Endothelial cell of umbilical vein (primary cell): ENCODE measurements at places on chromosomes 13 and 19.

DNA sequence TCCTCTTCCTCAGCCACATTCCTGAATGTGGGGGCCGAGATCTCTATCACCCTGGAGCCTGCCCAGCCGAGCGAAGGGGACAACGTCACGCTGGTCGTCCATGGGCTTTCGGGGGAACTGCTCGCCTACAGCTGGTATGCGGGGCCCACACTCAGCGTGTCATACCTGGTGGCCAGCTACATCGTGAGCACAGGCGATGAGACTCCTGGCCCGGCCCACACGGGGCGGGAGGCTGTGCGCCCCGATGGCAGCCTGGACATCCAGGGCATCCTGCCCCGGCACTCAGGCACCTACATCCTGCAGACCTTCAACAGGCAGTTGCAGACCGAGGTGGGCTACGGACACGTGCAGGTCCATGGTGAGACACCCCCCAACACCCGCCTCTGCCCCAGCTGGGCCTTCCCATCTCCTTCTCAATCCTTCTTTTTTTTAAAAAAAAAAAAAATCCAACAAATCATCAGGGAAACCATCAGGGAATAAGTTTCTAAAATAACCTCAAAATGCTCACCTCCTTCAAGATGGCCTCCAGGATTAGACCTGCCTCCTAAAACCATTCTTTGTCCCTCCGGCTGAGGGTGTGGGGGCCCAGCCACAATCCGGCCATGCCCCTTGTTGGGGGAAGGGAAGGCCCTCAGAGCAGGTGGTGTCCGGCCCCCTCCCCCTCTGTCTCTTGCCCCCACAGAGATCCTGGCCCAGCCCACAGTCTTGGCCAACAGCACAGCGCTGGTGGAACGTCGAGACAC lies 4.6 kb downstream of the CEACAM16 start:
- DNase-seq = no peak

DNA sequence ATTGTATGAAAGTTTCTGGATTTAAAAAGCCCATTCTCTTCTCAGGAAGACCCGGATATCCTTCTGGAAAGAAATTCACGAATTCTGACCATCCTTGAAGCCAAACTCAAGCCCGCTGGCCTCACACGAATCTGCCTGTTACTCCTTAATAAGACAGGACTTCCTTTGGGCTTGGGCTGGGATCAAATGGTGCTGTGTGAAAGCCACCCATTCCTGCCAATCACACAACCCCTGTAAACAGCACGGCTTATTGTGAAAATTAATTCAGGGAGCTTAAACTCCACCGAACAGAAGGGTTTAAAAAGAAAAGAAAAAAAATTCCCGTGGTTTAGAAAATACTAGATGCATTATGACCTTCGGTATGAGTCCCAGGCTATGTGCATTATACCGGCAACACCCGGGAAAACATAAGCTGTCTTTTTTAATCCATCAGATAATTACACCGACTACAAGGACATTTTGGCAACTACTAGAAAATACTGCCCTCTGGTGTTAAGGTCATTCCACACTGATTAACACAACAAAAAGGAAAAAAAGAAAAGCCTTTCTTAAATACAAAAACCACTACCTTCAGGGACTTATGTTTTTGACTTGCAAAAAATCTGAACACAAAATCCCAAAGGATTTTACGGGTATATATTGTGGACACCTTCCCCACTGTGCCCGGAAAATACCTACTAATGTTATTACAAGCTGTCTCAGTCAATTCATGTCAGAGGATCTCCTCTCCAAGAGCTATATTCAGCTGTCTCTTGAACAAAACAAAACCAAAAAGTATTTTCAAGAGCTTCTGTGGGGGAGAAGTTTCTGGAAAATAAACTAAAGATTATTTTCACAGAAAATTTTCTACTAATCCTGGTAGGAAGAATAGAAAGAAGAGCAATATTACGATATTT lies 76.0 kb upstream of the LSM14A start:
- DNase-seq = peak; percentile 59

- peak; percentile 84 for DNase-seq
Observed at GRCh38 chr13:29547153-29547552, 48.3 kb downstream of the SLC7A1 start.

- DNase-seq = no peak
Observed at GRCh38 chr19:12868540-12869112, 12.6 kb downstream of the DNASE2 start.

DNA sequence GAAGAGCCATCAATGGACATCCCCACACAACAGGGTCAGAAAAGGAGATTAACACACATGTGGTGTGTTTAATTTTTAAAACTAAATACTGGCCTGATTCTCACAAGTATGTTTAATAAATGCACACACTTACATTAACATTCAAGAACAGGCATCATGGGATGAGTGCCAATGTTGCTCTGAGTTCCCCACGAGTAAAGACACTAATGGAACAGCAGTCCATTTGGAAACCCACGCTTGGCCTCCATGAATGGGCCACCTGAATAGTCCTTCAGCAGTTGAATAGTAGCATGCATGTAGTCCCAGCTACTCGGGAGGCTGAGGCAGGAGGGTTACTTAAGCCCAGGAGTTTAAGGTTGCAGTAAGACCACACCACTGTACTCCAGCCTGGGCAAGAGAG lies 195.2 kb upstream of the IPO5 start:
- DNase-seq = no peak

GRCh38 chr13:24233351-24233901 lies 72.9 kb downstream of the SPATA13 start:
- peak; percentile 37 for DNase-seq

DNA sequence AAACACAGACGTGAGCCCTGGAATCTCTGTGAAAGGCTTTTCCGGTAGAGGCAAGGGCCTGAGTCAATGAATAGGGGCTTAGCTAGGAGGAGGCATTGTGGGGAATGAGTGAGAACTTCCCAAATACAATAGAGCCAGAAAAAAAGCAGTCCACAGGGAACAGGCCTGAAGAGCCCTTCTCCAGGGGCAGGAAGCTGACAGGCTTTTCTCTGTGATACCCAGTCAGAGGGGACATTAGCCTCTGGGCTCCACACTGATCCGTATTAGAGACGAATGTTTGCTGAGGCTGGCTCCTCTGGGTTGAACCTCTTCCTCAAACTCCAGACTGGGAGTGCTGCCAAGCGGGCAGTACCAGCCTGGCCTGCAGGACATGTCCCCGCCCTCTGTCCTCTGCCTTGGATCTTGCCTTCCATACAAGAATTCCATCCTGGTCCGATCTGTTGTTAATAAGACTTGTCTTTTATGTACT lies 2.3 kb downstream of the DHRS12 start:
- DNase-seq = peak; percentile 54

- no peak for DNase-seq
Observed at GRCh38 chr13:32746474-32746873, 160.2 kb downstream of the PDS5B start.

DNA sequence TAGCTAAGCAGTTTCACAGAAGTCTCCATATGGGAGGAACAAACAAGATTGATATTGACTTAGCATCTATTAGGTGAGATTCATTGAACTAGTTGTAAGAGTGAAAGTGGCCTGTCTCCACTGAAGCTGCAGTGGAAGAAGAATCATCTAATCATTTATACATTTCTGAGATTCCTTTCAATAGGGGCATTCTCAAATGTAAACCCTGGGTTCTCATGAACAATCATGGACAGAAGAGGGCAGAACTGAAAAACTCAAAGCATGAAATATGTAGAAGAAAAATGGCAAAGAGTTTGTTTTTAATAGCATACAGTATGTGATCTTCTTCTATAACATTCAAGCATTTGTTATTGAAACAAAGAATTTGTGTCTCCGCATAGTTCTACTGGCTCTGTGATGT lies 17.6 kb upstream of the POSTN start:
- no peak for DNase-seq

DNA sequence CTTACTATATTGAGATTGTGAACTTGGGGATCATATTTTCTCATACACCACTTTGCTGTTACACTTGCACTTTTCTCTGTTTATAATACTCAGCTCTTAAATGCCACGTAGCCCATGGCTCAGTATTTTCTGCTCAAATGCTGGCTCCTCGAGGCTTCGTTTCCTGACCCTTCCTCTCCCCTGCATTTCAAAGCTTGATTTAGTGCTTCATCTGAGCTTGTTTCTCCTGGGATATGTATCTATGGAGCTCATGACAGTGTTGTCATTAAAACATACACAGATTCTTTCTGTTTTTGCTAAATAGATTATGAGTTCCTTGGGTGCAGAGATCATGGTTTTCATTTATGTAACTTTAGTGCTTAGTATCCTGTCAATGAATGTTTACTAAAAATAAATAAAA lies 11.4 kb downstream of the CSNK1A1L start:
- DNase-seq = no peak

DNA sequence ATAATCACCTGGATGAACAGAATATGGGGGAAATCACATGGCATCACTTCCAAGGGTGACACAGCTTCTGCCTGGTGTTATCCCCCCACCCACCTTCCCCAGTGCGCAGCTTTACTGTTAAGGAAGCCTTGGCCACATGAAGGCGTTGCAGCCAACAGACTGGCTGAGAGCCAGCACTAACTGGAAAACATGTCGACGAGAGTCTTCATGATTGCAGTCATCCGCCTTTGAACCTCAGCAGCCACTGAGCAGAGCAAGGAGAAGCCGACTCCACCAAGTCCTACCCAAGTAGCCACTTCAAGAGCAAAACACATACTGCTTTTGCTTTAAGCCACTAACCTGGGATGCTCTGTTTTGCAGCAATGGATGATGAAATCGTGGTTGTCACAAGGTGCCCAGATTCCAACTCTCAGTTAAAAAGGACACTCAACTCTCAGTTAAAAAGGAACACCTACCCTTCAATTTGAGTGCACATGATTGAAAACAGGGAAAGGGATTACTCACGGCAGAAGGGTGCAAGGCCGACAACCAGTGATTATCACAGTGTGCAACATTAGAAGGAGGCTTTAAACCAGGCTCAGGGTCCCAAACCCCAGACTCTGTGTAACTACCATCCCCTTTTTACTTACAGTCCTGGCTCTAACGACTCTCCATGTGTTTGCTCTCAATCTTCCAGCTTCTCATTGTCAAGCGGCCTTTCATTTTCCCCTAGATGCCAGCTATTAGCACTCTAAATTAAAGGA lies 149.1 kb downstream of the KLF12 start:
- no peak for DNase-seq

DNA sequence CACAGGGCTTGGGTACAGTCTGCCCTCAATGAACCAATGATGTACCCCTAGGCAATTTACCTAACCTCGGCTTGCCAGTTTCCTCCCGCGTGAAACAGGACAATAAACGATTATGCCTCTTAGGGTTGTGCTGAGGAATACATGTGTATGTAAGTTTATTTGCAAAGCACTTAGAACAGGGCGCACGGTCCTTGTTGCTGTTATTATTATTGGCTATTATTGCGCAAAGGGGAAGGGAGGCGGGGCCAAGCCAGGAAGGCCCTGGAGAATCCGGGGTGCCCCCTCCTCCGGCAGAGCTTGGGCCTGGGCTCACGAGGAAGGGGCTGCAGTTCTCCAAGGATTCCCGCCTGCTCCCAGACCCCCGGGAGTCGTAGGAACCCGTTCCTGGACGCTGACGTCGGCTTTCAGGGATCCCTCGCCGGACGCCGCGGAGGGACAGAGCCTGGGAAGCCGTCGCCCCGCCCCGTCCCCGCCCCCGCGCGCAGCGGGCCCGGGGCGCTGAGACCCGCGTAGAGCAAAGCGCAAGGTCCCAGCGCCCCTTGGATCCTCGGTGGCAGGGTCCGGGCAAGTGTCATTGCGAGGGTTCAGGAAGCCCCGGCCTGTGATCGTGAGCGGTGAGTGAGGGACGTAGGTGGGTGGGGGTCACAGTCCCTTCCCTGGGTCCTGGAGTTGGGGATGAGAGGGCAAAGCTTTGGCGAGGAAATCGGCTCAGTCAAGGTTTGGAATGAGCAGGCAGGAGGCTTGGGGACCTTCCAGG lies at the start of gene TMEM91:
Gene TMEM91 (plus strand): TSS at position 293 of the 757 bp plus-strand sequence. CDS start 1,777 bp downstream, outside the sequence.
- peak; percentile 34 for DNase-seq

DNA sequence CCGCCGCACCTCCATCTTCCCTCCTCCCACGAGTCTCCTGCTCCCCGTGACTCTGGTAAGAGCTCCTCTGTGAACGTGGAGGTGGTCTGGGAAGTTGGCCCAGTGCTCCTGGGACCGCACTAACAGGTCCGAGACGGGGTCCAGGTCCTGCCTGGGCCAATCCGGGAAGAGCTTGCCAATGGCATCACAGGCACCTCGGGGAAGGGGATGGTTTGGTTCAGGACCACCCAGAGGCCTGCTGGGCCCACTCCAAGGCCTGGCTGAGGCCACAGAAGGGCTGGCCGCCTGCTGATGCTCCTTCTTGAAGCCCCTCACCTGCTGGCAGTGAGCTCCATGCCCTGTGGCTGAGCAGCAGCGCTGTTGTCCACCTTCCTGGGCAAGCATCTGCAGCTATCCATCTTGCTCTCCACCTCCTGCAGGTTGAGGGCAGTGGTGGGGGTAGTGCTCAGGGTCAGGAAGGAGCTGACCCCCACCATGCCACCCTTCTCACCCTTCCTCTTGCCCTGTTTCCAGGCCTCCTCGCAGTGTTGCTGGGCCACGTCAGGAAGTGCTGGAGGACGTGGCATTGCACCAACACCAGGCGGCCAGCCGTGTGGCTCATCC lies 41.2 kb upstream of the TPM4 start:
- DNase-seq = no peak

- DNase-seq = peak; percentile 63
Observed at GRCh38 chr19:2270423-2271233, 11.3 kb downstream of the PEAK3 start.

DNA sequence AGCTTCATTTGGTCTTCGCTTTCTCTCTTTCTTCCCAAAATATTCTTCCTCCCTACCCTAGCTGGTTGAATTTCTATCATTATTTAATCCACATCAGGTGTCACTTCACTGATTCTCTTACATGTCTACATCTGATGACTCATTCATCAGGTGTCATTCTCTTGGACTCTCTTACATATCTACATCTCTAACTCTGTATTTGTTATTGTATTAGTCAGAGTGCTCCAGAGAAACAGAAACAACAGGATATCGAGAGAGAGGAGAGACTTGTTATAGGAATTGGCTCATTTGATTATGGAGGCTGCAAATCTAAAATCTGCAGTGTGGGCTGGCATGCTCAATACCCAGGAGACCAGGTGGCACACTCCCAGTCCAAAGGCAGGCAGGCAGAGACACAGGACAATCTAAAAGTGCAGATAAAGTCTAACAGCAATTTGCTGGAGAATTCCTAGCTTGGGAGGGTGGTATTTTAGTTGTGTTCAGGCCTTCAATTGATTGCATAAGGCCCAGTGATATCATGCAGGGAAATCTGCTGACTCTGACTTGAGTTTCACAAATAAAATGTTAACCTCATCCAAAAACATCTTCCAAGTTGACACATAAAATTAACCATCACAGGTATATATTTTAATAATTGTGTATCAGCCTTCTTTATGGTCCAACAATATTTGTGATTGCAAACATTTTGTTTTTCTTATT lies 541.4 kb upstream of the SLITRK5 start:
- DNase-seq = no peak

DNA sequence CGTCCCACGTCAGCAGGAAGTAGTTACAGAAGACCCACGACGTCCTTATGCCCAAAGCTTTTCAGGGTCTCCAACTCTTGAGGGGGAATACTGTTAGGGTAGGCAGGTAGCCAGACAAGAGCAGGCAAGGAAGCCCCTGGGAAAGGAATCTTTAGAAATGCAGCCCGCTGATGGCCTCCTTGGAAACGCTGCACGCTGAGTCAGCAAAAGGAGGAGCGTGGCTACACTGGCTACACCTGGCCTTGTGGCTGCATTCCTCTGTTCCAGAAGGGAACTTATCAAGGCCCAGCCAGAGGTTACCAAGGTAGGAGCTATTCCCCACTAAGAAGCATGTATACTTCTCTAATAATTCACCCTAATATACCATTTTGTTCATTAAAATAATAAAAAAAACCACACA lies 2.0 kb downstream of the ERVV-1 start:
- DNase-seq = no peak
